ENCODE measurements at places on chromosomes 7 and 10.

DNA sequence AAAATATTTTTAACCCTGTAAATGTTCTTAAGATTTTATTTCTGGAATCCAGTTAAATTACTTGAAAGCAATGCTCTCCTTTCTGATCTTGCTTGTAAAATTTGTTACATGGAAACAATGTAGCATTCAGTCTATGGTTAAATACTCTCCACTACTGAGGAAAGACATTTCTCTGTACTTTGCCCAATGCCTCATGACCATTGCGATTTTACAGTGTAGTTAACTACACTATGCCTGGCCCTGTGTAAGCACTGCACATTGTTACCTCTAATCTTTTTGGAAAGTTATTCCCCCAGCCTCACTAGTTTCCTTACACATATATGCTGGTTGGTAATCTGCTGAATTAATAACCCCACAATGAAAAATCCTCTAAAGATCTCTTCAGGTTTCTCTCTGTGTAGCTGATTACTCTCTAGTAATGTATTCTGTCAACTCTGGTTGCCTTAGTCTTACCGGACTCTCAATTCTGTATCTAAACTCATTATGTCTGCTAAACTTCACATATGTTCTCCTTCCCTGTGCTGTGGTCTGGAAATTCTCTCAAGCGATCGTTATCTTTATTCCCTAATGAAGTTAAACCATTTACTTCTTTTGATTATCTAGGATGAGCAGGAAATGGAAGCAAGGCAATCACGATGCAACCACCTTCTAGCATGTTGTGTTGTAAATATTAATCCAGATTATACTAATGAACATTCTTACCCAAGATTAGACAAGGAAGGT lies 58.7 kb upstream of the TMEM106B start:
- no peak for DNase-seq

DNA sequence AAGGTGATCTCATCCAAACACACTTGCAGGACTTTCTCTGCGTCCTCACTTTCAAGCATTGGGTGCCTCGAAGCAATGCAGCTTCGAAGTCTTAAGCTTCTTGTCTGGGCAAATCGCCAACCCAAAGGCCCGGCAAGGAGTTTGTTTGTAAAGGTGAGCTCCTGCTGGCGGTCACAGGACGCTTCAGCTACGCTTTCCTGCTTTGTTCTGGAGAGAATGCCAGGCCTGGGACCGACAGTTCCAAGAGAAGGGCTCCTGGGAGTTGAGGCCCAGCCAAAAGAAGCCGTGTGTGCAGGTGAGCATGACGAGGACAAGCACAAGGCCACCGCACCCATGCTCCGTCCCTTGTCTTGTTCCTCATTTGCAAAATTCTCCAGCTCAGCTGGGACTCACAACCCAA lies 106.6 kb upstream of the DOCK1 start:
- DNase-seq = no peak

DNA sequence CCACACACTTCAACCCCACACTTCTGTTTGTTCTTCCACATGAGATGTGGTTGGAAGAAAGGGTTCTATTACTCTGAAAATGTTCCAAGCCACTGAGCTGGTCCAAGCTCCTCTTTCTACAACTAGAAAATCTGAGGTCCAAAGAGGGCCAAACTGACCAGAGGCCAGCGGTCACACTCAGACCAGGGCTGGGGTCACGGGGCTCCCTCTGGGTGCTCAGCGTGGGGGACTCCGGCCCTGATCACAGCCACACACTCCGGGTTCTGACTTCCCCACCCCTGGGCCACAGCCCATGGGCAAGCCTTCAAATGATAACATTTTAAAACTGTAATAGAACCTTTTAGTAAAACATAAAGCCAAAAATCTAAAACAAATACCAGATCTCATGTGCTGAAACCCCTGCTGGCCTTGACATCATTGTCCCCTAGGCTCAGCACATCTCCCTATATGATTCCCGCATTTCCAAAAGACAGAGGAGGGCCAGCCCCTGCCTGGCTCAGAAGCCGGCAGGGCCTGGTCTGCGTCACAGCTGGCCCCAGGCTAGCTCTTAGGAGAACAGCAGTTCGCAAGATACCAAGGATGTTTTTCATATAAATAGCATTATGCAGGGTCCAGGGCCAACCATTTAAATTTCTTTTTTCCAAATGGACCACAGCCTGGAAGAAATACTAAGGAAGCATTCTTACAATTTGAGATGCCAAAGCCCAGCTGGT lies 3.3 kb downstream of the CRYGN start:
- no peak for DNase-seq

- DNase-seq = no peak
These were observed 106.2 kb upstream of the DLX6 start for GRCh38 chr7:96899108-96899507.

- no peak for DNase-seq
These were observed 116.6 kb downstream of the SPAG6 start for GRCh38 chr10:22461891-22462290.

- no peak for DNase-seq
These were observed at the start of gene ASIC3 for GRCh38 chr7:151047976-151048815. Gene ASIC3, plus strand, starts transcription at chr7:151048531. Its CDS starts 355 bp downstream, at chr7:151048886.

All from naive thymus-derived CD8-positive, alpha-beta T cell (primary cell).